ENCODE measurements at places on chromosomes 4 and X.

GRCh38 chr4:20615486-20616260 lies 84.6 kb upstream of the PACRGL start:
- no peak for DNase-seq

- no peak for DNase-seq
Measured at GRCh38 chrX:12563121-12563520, 228.1 kb upstream of the PRPS2 start.

GRCh38 chrX:5876984-5877596 lies 351.6 kb downstream of the NLGN4X start:
- DNase-seq: no peak

DNA sequence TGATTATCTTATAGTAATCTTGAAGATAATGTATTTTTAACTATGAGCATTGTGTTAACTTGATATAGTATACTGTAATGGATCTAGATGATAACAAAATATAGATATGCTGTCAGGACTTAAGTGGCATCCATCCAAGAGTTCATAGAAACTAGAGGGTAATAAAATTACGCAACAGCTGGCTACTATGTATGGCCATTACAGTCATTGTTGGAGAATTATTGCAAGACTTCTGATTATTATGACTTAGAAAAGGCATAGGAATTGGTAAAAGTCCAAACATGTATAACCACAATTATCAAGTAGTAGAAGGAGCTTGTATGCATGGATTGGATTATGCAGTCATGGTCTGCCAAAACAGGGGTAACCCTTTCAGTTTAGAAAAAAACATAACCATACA lies 9.5 kb downstream of the OGT start:
- DNase-seq: no peak

DNA sequence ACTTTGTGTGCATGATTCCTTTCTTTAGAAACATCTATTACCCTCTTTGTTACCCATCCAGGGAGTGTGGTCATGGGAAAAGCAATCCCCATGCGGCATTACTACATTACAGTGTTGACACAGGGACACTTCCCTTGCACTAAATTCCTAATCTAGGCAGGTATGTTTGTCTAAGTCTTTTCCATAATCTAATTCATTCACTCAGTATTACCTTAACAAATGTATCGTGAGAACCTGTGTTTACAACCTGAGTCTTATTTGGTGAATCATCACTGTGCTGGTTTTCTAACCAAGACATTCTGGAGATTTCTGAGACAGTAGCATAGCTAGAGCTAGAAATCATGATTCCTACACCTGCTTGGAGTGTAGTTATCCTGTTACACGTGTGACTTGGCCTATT lies 326.8 kb downstream of the BMPR1B start:
- no peak for DNase-seq

GRCh38 chrX:82813671-82814078 lies 694.4 kb upstream of the POU3F4 start:
- DNase-seq: no peak
